ENCODE measurements at places on chromosomes 12 and 14.

- DNase-seq = no peak
These were observed 978.4 kb downstream of the BCL11B start for GRCh38 chr14:98293576-98293975.

DNA sequence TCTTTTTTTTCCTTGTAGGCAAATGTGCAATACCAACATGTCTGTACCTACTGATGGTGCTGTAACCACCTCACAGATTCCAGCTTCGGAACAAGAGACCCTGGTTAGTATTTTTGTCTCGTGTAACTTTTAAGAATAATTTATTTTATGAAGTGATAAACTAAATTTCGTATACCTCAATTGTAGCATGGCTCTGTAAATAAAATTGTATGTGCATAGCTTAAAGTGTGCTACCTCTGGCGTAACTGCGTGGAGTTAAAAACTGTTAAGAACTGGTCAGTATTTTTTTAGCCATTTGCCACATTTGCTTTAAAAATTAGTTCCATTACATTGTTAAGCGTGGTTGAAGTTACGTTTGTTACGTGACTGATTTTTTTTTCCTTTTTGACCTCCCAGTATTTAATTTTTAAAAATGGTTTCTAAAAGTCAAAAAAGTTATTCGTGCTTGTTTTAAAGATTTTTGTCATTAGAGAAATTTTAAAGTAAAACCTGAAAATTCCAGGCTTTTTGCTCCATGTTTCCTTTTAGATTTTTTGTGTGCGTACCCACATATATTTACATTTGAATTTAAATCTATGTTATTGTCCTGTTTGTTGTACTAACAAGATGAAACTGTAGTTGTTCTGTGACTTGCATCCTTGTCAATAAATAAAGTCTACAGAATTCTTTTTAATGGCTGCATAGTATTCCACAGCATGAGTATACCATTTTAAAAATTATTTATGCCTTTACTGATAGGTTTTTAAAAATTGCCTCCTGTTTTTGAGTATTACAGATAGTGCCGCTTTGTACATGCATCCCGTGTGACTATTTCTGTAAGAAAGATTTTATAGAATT is 1.4 kb downstream of the MDM2 start:
- DNase-seq = no peak

- DNase-seq = no peak
These were observed 31.5 kb upstream of the SRP54 start for GRCh38 chr14:34951286-34951685.

DNA sequence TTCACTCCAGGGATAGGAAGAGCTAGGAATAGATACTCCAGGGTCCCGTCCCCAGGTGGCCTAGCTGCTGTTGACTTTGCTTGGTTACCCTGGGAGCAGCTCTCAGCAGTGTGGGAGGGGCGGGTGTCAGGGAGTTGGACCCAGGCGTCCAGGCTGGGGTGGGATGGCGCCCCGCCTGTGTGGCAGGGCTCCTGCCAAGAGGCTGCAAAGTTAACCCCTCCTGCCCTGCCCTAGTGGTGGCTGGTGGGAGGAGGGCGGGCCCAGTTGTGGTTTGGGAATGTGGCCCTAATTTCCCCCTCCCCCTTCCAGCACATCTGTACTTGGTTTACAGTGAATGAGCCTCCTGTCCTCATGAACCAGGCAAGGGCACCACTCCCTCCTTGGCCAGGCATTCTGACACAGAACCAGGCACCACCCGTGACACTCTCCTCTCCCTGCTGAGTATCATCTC is 1.7 kb upstream of the RARG start:
- no peak for DNase-seq

- no peak for DNase-seq
These were observed 350.2 kb downstream of the DIO2 start for GRCh38 chr14:79861111-79861510.

- DNase-seq = no peak
These were observed 37.5 kb upstream of the DTX1 start for GRCh38 chr12:113019025-113019424.

- no peak for DNase-seq
These were observed 35.2 kb downstream of the ASCL1 start for GRCh38 chr12:102992720-102993119.

DNA sequence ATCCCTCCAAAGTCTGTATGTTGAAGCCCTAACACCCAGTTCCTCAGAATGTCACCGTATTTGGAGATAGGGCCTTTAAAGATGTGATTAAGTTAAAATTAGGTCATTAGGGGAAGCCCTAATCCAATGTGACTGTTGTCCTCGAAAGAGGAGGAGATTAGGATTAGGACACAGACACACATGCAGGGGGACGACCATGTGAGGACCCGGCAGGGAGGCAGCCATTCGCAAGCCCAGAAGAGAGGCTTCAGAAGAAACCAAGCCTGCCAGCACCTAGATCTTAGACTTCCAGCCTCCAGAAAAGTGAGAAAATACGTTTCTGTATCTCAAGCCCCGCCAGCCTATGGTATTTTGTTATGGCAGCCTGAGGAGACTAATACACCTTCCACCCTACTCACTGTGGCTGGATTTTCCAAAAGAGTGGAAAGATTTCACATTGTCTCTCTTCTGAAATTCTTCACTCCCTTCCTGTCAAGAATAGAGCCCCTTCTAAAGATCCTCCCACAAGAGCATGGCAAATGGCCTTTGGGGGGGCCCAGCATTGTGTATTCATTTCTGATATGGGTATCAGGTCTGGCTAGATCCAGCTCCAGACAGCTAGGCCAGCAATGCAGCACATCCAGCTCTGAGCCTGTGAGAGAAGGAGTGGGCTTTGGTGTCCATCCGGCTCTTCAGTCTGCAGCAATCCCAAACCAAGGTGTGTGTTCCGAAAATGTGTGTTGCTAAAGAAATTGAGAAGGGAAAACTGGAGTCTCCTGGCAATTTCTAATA is 15.4 kb upstream of the UBC start:
- DNase-seq = no peak

DNA sequence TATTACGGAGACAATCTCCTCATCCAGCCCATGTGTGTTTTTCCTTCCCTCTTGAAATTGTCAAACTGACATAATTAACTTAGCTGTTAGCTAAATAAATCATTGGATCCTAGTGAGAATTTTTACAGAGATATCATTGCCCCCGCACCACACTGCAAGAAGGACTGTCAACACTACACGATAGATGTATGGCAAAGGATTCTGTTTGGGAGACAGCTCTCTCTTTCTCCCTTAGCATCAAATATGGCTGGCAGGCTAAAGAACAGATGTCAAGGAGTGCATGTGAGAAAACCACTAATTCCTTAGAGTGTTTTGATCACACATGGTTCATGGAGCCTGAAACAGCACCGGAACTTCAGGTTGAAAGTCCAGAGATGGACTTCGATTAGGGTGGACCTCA is 136.8 kb downstream of the KCNA5 start:
- DNase-seq = no peak

DNA sequence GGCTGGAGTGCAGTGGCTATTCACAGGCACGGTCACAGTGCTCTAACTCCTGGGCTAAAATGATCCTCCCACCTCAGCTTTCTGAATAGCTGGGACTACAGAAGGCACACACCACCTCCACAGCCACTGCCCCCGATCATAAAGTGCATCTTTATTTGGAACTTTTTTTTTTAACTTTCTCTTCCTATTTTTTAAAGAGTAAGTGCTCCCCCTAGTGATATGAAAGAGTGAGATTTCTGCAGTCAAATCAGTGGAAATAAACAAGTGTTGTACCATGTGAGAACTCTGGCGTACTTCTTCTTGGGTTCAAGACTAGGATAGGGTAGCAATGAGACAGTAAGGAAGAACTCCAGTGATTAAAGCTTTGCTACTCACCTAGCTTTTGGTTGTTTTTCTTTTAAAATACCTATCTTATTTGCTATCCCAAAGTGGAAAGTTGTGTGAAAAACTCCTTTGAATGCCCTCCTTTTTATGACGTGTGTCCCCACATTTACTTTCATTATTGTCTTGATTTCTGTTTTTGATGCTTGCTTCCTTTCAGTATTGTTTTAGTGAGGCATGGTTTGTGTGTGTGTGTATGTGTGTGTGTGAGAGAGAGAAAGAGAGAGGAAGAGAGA is 6.6 kb downstream of the PPP4R4 start:
- DNase-seq = no peak

- no peak for DNase-seq
These were observed 52.8 kb upstream of the GTF2A1 start for GRCh38 chr14:81273521-81273920.

DNA sequence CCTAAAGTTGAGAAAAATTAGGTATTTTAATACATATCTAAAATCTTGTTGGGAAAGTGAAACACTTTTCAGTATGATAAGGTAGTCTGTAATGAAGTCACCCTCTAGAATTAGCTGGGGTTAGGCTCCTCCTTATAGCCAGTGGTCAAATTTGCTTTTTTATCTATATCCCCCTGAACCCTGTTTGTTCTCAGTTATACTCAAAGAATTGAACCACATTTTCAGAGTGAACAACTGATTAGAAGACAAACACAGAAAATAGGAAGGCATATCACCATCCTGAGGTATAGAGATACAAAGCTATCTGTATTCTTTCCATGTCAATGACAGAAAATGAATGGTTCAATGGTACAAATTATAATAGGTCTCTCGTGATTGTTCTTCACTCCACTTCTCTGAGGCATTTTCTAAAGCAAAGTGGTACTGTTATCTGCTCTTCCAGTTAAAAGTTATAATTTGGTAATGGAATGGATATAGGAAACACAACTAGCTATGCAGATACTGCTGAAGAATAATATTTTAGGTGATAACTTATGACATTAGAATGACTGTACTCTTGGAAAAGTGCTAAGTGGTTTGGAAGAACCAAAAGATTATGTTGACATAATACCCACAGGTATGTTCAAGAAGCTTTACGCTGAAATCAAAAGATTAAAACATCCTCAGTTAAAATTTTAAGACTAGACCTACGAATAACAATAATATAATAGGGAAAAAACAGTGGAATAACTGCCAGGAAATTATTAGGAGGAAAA is 27.6 kb downstream of the WASHC3 start:
- DNase-seq = no peak
